ENCODE measurements at places on chromosomes 1 and 21.
A peak's percentile ranks its signal among the peaks of the same experiment; 100 is the strongest.

DNA sequence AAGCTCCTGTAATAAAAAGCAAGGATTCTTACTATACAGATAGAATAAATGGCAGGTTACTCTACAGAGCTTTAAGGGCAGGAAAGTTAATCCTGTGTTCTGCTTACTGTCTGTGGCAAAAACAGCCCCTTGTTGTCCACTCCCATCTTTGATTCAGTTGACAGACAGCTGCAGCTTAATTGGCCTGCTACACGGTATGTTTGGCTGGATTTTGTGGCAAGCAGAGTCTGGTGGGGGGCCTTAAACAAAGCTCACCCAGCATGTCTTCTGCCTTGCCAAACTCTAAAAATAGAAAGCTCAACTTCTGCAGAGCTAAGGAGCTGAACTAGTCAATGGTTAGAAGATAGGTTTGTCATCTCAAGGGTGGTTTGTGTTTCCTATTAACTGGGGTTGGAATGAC is 407.2 kb downstream of the HLX start:
- DNase-seq: no peak

DNA sequence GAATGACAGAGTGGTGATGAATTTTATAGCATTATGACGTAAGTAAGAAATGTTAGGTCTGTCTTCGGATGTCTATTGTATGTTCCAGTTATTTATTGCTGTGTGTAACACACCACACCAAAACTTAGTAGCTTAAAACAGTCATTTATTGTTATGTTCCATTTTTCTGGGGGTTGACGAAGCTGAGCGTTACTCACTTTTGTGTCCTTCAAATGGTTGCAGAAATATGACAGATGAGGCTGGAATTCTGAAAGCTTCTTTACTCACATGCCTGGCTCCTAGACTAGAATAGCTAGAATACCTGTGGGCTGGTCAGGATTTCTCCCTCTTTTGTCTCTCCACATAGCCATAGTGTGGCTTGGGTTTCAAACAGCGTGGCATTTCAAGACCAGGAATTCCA is 62.1 kb upstream of the S1PR1 start:
- peak; percentile 90 for DNase-seq

DNA sequence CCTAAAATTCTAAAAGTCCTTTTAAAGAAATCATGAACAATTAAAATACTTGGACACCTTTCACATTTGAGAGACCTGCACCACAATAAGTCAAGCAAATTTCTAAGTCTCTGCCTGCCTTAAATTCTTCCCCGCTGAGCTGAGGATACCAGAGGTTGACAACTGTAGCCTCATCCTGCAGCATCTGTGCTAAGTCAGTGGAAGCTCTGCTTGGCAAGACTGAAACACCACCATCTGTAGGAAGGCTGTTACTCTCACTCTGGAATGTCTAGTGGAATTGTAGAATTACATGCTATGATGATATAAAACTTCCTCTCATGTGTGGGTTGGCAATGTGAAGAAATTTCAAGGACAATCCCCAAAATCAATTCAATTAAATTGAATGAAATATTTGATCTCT is 1756.5 kb downstream of the NCAM2 start:
- DNase-seq: no peak

DNA sequence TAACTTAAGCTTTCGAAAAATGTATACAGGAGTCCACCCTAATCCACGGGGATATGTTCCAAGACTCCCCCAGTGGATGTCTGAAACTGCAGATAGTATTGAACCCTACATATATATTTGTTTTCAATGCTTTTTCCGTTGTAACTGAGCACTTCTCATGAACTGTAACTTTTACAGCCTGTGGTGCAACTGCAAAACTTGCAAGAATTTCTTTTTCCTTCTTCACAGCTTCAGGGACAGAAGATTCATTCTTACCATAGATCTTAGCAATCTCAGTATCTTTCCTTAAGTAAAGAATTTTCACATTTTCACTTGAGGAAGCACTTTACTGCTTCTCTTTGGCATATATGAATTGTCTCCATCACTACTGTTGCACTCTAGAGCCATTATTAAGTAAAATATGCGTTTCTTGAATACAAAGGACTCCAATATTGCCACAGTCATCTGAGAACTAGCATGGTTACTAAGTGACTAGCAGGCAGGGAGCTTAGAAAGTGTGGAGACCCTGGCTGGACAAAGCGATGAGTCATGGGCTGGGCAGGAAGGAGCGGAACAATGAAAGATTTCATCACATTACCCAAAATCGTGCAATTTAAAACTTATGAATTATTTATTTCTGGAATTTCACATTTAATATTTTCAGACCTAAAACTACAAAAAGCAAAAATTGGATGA is 14.1 kb downstream of the DPYD start:
- no peak for DNase-seq

DNA sequence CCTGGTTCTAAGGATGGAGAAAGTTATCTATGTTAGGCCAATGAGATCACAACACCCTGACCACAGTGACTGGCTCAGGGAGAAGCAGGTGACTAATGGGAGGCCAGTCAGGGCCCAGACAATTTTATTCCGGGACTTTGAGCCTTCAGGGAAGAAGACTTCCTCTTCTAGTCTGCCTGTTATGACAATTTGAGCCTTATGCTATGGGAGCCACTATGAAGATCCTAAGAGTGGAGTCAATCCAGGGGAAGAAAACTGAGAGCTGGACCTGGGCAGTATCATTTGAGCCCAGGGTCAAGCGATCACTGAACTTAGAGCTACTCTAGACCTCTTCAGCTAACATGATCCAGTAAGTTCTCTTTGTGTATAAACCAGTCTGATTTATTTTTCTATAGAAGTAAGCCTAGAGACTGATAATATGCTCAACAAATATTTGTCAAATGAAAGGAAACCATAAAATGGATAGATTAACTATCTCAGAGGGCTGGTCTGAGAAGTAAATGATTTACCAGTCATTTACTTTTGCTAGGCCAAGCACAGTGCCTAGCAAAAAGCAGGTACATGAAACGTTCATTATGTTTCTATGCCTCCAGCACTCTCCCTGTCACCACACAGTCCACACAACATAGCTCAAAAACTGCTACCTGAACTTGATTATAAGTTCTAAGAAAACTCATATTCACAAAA is 4.2 kb upstream of the C1orf141 start:
- no peak for DNase-seq

- DNase-seq: no peak
Measured at GRCh38 chr1:35454176-35454575, 103.0 kb downstream of the KIAA0319L start.

DNA sequence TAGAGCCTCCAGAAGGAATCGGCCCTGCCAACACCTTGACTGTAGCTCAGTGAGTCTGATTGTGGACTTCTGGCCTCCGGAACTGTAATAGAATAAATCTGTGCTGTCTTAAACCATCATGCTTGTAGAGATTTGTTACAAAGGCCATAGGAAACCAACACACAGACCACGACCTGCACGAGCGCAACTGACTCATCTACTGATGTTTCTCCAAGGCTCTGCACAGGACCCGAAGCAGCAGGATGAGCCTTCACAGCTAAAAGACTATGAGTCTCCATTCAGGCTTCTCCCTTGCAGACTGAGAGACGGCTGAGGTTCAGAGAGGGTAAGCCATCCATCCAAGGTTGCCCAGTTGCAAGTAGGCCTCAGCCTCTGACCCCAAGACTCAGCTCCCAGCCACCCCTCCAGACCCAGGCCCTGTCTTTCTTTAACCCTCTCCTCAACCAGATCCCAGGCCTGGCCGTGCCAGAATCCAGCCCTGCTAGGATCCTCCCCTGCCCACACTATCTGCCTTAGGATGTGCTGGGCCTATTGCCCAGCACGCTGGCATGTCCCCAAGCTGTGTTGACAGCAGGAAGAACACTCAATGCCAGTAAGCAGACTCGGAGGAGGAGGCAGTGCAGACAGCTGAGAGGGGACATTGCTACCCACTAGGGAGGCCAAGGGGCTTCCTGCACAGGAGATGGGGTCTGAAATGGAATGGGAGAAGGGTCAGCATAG is 109.0 kb downstream of the HMGB4 start:
- DNase-seq: no peak

Data from fibroblast of skin of left biceps (primary cell).